Ureter (tissue), 1 donor: ENCODE measurements at places on chromosomes 5 and 9. TPM values are rescaled to one million over a fixed set of nuclear protein-coding genes. Genes with fewer than 3 reads are reported as not detected.

GRCh38 chr9:125829743-125830142, 82.6 kb downstream of the PBX3 start:
- no peak for DNase-seq

- DNase-seq, result no peak
Observed at GRCh38 chr9:91151718-91152095, 210.0 kb downstream of the AUH start.

GRCh38 chr9:37432020-37432419, 9.5 kb downstream of the GRHPR start:
- no peak for DNase-seq

DNA sequence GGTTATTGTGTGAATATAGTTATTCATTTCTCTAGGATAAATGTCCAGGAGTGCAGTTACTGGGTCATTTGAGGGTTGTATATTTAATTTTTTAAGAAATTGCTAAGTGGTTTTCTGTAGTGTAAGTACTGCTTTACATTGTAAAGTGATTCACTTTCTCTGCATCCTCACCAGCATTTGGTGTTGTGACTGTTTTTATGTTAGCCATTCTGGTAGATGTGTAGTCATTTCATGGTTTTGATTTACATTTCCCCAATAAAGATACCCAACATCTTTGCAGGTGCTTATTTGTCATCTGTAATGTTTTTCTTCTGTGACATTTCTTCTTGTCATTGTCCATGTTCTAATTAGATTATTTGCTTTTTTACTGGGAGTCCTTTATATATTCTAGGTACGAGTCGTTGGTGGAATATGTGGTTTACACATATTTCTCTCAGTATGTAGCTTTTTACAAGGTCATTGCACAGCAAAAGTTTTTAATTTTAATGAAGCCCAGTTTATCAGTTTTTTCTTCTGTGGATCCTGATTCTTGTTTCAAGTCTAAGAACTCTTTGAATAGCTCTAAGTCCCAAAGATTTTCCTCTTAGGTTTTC, 34.0 kb downstream of the SCGB3A1 start:
- no peak for DNase-seq

GRCh38 chr9:128056086-128056485, 11.0 kb downstream of the NAIF1 start:
- DNase-seq, result no peak

GRCh38 chr9:2601785-2602378, 19.7 kb upstream of the VLDLR start:
- DNase-seq, result no peak

GRCh38 chr5:81179959-81180358, 53.2 kb upstream of the CKMT2 start:
- no peak for DNase-seq

The IL31RA gene
- not detected for total RNA-seq

The SLC6A7 gene
- total RNA-seq, result 0.10 TPM

The PCDHGA12 gene
- 5.0 TPM for total RNA-seq

The SLC6A19 gene
- not detected for total RNA-seq
